Bone marrow (tissue), 2 donors: ENCODE measurements at places on chromosomes 3 and 15.

DNA sequence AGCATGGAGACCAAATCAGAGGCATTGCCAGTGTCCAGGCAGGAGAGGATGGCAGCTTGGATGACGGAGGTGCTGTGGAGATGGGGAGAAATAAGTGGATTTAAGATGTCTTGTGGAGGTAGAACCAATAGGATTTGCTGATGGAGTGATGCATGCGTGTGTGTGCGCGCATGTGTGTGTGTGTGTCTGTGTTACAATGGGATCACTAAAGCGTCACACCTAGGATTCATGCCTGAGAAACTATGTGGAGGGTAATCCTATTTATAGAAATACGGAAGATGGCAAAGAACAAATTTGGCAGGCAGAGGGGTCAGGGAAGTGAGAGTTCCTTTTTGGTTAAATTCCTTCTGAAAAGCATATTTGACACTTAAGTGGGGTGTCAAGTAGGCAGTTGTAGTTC lies 64.8 kb upstream of the ARL8B start:
- no peak for DNase-seq

DNA sequence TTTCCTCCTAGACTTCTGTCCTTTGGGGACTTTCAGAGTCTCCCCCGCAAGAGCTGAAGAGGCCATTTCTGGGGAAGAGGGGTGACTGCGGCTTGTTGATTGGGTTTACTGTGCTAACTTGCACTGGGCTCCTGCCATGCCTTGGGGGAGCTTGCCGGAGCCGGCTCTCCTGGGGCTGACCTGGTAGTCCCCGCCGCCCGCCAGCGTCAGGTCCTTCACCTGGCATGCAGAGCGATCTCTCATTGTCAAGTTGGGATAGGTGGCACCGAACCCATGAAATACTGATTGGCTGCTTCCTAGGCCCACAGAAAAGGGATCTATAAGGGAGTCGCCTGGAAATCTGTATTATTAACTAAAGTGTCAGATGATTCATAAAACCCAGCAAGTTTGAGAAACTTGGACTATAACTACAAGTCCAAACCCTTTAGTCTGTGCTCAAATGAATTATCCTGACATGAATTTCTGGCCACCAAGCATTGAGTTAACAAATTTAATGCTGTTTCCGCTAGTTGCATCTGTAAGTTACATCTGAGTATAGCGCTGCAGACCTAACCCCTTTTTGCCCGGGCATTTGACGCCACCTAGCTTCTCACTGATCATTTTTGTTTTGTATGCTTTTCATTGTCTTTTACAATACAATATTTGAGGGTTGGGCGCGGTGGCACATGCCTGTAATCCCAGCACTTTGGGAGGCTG lies 607 bp upstream of the IMP3 start:
- DNase-seq: peak; percentile 83

DNA sequence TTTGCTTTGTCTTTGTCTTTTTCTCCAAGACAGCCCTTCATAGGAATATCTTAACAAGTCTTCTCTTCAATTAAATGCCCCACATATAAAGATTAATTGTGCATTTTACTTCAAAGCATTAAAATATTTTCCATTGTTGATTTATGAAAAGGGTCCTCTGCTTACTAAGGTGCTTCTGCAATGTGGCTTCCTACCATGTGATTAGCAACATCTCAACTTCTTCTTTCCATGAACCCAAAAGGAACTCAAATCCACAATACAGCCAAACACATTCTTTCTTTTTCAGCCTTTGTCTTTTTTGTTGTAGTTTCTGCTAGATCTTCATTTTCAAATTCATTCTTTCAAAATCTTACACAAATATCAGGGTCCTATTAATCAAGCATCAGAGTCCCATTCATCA lies 309.2 kb downstream of the NSUN3 start:
- no peak for DNase-seq

DNA sequence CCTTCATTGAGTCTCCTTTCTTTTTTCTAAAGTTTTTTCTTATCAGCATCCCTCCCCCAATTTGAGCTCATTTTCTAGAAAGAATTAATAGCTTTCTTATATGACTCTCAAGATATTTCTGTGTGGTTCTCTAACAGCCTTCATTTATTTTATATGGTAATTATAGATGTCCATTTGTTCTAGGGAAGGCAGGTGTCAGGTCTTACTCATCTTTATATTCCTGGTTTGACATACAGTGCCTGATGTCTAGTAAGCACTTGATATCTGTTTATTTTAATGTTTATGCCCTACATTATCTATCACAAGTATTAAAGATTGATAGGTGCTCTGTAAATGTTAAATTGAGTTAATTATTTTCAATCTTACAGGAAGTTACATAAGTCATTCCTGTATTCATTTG lies 426.7 kb upstream of the TPRG1 start:
- DNase-seq: no peak

DNA sequence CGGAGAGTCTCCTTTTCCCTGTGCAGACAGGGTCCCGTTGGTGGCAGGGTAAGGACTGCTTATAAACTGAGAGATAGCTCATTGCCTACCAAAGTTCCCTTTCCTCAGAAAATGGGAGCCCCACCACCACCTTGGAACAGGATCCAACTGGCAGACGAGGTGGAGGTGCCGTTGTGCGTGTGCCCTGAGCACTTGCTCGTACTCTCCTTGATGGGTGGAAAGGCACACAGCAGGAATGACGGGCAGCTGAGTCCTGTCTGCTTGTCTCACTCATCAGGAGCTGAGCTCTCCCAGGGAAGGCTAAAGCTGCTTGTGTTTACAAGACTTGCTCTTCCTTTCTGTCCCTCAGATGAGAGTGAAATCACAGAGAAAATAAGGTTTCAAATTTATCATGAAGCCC lies 60.7 kb downstream of the B3GNT5 start:
- no peak for DNase-seq

GRCh38 chr3:44226573-44226972 lies 15.1 kb upstream of the TOPAZ1 start:
- DNase-seq: no peak

- no peak for DNase-seq
Measured at GRCh38 chr3:186722457-186722856, 5.3 kb downstream of the KNG1 start.

- DNase-seq: peak; percentile 59
Measured at GRCh38 chr3:195101001-195101583, 169.9 kb downstream of the XXYLT1 start.

DNA sequence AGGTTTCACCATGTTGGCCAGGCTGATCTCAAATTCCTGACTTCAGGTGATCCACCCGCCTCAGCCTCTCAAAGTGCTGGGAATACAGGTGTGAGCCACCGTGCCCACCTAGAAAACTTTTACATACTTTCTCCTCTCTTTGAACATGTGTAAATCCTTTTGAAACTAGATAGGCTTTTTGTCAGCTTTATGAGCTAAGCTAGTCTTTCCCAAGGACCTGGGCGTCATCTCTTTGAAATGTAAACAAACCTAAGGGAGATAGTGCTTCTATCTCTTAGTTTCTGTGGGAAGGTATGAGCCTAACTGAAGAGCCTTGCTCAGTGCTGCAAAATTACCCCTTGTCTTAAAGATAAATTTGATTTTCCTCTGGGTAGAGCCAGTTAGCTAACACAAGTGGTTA lies 4.8 kb downstream of the CX3CR1 start:
- no peak for DNase-seq

DNA sequence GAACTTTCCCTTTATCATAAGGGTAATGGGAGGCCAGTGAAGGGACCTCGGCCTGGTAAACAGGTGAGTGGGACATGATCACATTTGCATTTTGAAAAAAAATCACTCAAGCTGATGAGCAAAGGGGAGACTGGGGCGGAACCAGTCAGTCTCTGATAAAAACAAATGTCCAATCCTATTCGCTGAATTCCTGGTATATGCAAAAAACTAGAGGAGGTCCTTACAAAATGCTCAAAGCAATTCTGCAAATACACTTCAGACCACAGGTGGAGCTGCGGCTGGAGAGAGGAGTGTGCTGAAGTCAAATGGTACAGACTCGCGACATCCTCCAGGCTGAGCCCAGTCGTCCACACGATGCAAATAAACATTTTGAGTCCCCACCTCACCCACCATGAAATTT lies 166.7 kb downstream of the FOXP1 start:
- DNase-seq: no peak
